Fibroblast of lung (primary cell): ENCODE measurements at places on chromosomes 4 and X. TPM values are rescaled to one million over a fixed set of nuclear protein-coding genes. Genes with fewer than 3 reads are reported as not detected.

REPS2 gene
- 0.27 and 0.33 TPM in 2 replicates for polyA plus RNA-seq

PITX2 gene
- 0.40 and 0.41 TPM in 2 replicates for polyA plus RNA-seq

RAB41 gene
- not detected in 2 replicates for polyA plus RNA-seq

- no peaks in the 10 kb centered on the region for H3K36me3 ChIP-seq
- no peak overlapping the region for H3K27ac ChIP-seq
- DNase-seq, result no peak
- H3K4me3 ChIP-seq, result no peak overlapping the region
- no peaks in the 10 kb centered on the region for H3K4me1 ChIP-seq
Measured at GRCh38 chr4:2395038-2395437, 23.4 kb downstream of the ZFYVE28 start.

DNA sequence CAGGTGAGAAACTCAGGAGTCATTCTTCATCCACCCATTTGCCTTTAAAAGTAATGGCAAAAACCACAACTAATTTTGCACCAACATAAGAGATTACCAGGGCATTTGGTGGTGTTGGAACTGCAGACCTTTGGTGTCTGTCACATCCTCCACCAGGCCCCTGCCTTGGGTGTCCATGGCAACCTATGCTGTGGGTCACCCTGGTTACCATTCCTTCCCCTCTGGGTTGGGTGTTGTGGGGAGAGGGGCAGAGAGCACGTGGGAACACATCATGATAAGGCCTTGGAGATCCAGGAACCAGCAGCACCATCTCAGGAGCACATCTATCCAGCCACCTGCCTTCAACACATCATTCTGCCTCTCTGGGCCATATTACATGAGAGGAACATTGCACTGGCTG lies 77.3 kb downstream of the CHRNA9 start:
- H3K4me3 ChIP-seq, result no peak overlapping the region
- no peaks in the 10 kb centered on the region for H3K36me3 ChIP-seq
- no peaks in the 10 kb centered on the region for H3K4me1 ChIP-seq
- H3K27me3 ChIP-seq, result no peaks in the 10 kb centered on the region
- no peak overlapping the region for H3K27ac ChIP-seq
